ENCODE measurements at places on chromosomes 12 and 14.

DNA sequence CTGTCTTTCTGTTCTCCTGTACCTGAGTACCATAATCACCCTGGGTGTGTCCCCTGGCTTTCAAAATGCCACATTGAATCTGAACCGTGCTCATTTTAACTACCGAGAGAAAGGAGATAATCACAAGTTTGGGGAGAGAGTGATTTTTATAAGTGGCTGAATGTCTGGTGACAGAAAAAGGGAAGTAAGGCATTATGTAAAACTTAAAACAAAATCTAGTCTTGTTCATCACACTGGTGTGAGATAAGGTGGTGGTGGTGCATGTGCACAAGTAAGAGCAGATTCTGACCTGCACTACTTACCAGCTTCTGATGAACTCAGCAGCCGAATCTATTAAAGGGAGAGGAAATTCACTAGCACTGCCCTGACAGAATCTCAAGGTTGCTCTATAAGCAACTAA lies 56.3 kb downstream of the SPPL3 start:
- DNase-seq = no peak

DNA sequence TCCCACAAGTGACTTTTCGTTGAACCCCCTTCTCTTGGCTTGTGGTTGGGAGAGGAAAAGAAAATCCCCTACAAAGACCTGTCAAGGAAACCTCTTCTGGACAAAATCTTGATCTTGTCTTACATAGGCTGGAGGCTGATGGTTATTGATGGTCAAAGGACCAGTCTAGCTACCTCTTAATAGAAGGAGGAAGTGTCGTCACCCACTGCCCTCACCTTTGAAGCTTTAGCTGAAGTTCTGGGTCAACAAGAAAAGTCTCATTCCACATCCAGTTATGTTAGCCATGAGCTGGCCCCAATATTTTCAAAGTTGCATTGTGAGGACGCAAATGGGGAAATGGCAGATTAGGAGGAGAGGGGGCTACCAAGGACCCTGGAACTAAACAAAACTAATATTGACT lies 6.2 kb upstream of the KSR2 start:
- DNase-seq = no peak

DNA sequence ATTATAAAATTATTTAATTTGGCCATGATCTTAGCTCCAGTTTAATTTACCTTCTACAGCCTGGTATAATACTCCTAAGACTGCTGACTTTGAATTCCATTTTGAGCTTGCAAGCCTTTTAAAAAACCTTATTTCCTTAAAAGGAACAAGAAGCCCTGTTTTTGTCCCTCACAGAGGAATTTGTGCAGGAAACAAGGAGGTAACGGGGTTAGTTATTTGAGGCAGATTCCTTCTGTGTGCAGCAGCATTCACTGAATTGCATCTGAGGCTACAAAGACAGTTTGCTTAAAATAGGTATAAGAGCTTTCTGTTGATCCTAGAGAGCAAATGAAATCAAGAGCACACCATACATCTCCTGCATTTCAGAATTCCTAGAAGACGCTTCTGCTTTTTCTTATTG lies 403.3 kb upstream of the PRICKLE1 start:
- no peak for DNase-seq

GRCh38 chr14:33936391-33936790 lies 14.5 kb downstream of the EGLN3 start:
- no peak for DNase-seq

- no peak for DNase-seq
Observed at GRCh38 chr12:15979096-15980092, 68.3 kb downstream of the DERA start.

DNA sequence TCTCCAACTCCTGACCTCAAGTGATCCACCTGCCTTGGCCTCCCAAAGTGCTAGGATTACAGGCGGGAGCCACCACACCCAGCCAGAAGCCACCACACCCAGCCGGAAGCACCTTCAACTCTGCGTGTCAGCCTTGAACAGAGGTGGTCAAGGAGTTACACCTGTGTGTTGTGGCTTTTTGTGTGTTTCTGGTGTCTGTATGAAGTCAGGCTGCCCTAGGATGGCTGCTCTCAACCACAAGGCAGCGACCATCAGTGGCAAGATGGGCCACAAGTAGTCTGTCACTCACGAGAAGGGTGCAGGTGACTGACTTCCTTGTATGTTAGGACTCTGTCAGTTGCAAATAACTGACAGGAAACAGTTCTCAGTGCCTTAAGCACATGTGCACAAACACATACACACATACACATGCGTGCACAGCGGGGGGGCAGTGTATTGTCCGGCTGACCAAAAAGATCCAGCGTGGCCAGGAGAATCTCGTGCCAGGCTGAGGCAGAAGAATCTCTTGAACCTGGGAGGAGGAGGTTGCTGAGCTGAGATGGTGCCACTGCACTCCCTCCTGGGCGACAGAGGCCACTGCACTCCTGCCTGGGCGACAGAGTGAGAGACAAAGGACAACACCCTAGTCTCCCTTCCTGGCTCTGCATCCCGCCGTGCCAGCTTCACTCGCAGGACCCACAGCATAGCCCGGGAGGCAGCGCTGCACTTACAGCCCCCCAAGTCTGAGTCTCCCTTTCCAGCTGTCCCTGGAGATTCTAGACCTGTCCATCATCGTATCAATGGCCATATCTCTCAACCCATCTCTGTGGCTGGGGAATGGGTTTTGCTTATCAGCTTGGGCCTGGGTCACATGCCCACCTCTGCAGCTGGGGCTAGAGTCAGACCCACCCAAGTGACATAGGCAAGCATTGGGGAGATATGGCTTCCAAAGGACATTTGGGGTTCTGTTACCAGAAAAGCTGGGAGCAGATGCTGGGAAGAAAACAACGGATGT lies 13.7 kb downstream of the P2RX4 start:
- peak; percentile 61 for DNase-seq

DNA sequence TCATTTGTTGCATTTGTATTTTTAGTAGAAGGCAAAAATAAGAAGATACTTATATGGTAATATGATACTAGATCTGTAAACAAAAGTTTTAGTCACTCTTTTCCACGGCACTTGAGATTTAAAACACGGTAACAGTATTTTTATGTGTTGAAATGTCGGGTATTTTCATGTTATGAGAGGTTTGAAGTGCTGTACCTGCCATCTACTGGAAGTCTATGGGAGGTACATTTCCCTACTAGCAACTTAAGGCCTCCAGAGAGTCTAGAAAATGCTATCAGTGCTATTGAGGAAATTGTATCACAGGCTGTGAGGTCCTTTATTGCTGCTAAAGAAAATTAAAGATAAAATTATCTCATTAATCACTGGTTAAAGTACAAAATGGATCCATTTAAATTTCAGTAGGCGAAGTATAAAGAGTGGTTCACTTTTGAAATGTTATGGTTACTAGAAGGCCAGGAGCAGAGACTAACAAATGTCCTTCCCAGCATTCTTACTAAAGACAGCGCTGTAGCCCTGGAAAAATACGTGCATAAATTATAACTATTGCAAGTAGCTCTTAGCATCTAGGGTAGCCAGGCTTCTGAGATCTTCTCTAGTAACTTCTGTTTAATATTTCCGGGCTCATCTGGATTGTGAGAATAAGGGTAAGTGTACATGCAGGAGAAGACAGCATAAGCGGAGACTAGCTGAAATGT lies 77.6 kb upstream of the PRKD1 start:
- DNase-seq = no peak

- no peak for DNase-seq
Observed at GRCh38 chr14:64966976-64967375, 5.2 kb downstream of the RAB15 start.

- DNase-seq = no peak
Observed at GRCh38 chr12:39065455-39065854, 160.1 kb upstream of the CPNE8 start.

- peak; percentile 44 for DNase-seq
Observed at GRCh38 chr12:40224439-40225291, at the start of gene LRRK2. TSS of gene LRRK2 (plus strand) at chr12:40224997. CDS start at chr12:40225132, 135 bp downstream.

DNA sequence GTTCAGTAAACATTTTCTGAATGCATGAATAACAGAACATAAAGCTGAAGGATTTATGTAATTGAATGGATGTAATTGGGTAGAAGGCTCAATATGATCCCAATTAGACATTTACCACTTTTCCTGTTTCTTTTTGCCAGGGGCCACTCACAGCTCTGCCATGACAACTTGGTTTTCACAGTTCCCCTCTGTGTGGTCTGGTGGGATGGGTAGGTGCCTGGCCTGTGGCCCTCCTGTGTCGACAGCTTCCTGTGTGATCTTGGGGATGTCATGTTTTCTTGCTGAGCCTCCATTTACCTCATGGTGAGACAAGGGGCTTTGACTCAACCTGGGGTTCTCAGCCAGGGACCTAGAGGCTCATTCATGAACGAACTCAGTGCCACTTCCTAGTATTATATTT lies 12.6 kb upstream of the SERPINA10 start:
- no peak for DNase-seq

GRCh38 chr12:106760184-106760531 lies 14.3 kb upstream of the RIC8B start:
- peak; percentile 61 for DNase-seq

- DNase-seq = no peak
Observed at GRCh38 chr12:80413462-80413861, 30.6 kb upstream of the PTPRQ start.

- peak; percentile 45 for DNase-seq
Observed at GRCh38 chr12:45725631-45726602, 3.6 kb upstream of the ARID2 start.

- no peak for DNase-seq
Observed at GRCh38 chr12:46360908-46361666, 11.5 kb downstream of the SLC38A2 start.

GRCh38 chr12:54166567-54167499 lies 22.0 kb downstream of the SMUG1 start:
- no peak for DNase-seq

Measured in CD4-positive, alpha-beta T cell treated with Interleukin-6 for 4 hours (primary cell).